Activated CD4-positive, alpha-beta T cell treated with anti-CD3 and anti-CD28 coated beads for 1 hour (primary cell): ENCODE measurements at places on chromosomes 3 and 15.

DNA sequence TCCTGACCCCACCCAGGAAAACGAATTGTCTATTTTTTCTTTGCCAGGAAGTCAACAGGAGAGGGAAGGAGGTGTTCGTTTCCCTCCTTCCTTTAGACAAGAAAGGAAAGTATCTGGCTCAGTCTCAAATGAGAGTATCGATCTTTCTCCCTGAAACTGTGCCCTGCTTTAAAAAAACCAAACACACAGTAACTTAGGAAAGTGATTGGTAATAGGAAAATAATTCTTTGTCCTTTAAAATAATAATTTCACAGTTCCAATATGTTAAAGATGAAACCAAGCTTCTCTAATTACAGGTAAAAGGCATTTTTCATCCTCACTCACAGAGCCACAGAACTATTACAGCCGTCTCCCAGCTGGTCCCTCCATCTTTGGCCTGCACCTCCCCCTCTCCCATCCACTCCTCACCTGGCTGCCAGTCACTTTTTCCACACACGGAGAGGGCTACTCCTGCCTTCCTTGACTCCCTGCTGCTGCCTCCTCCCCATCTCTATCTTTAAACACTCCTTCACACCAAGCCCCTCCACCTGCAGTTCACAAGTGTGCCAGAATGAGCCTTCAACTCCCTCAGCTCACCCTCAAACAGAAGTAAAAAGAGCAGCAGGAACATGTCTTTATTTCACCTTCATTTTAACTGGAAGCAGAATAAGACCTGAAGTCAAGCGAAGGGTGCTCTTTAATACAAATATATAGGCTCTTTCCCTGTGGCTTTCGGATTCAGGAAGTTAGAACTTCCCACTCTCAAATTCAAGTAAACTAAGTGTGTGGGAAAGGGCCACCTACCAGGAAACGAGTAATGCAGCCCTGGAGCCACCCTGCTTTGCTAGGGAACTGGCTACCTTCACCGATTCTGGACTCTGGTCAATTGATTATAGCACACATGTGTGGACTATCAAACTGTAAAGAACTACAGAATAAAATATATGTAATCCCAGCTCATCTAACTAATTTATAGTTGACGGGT is 116.4 kb downstream of the SENP2 start:
- DNase-seq: no peak

DNA sequence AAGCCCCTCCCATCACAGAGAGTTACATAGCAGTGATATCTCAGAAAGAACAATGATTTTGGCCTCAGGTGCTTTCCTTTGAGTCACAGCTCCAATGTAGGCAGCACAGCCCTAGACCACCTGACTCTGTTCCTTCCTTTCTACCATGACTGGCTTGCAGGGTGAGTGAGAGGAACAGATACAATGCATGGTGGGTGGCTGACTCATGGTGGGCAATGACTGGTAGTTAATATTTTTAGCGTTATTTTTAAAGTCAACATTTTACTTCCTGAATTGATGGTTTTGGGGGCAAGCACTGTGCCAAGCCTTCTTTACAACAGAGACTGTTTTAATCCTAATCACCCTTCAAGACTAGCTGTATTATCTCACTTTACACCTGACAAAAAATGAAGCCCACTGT is 32.8 kb upstream of the ST3GAL6 start:
- DNase-seq: no peak

DNA sequence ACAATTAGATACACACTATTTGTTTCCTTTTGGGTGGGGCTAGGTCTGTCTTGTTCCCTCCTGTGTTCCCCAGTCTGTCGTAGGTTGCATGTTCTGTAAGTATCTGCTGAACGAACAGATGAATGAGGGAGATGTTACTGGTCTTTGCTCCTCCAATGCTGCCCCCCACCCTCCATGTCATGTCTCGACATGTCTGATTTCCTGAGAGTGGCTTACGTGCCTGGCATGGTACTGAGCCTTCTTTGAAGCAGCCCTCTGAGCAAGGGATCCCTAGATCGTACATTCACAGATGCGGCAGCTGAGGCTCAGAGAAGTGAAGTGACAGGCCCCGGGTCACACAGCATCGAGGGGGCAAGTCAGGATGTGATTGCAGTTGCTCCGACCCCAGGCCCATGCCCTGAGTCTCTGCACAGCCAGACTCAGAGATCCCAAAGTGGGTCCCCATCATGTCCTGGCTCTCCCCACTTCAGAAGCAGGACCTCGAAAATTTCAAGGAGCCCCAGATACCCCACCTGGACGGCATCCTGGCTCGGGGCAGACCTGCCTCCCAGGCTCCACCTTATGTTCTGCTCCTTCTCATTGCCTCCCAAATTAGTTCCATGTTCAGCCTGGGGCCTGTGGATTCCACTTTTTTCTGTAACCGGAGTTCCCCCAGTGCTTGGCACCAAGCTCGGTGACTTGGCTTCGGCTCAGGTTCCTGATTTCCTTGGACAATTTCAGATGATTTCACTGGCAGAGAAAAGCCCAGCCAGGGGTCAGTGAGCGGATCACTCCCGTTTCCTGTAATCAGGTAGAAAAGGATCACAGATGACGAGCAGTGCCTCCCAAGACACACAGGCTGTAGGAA is 24.7 kb downstream of the GOLGA6L2 start:
- DNase-seq: no peak

GRCh38 chr3:171321559-171322360 is 138.4 kb downstream of the TNIK start:
- no peak for DNase-seq
